ENCODE measurements at places on chromosomes 2 and 18.

GRCh38 chr2:24105816-24106215, 17.3 kb downstream of the PFN4 start:
- DNase-seq: no peak

GRCh38 chr2:58428096-58429013, 187.2 kb upstream of the FANCL start:
- DNase-seq: no peak

GRCh38 chr2:70984576-70985282, 6.3 kb downstream of the ANKRD53 start:
- DNase-seq: peak; percentile 85

- no peak for DNase-seq
These were observed 304.8 kb upstream of the CCDC68 start for GRCh38 chr18:55264108-55264507.

DNA sequence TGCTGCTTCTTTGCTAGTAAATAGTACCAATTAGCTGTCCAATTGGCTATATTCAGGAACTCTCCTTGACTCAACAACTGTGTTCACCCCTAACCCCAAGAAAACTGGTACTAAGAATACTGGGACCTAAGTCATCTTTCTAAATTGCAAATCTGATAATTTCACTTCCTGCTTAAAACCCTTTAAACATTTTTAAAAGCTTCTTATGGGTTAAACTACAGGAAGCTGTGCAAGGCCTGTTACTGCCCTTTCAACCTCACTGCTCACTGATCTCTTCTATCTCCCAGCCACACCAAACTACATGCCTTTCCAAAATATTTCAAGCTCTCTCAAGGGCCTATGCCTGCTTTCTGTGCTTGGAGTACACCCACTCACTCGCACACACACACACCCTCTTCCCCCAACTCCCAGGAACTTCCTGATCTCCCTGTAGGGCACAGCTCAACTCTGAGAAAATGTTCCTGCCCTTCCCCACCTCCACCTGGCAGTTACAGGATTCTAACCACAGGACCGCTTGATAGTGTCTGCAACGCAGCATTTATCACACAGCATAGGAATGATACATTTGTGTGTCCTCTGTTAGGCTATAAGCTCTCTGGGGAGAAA, 6.7 kb downstream of the LMAN1 start:
- no peak for DNase-seq

DNA sequence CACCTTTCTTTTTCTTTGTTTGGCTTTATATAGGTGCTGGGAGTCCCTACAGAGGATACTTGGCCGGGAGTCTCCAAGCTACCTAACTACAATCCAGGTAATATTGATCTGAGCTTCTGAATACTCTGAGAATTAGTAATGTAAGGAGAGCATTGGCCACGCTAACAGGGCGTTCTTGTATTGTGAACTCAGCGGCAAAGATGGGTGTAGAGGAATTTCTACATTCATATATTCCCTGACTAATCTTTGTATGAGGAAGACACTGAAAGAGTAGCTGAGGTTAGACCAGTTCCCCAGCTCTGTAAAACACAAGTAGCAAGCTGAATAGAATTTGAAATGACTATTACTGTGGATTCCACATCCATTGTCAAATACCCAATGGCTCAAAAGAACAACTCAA, 48.5 kb downstream of the CDK15 start:
- DNase-seq: no peak

GRCh38 chr18:55927831-55928230, 339.8 kb upstream of the TCF4 start:
- no peak for DNase-seq

DNA sequence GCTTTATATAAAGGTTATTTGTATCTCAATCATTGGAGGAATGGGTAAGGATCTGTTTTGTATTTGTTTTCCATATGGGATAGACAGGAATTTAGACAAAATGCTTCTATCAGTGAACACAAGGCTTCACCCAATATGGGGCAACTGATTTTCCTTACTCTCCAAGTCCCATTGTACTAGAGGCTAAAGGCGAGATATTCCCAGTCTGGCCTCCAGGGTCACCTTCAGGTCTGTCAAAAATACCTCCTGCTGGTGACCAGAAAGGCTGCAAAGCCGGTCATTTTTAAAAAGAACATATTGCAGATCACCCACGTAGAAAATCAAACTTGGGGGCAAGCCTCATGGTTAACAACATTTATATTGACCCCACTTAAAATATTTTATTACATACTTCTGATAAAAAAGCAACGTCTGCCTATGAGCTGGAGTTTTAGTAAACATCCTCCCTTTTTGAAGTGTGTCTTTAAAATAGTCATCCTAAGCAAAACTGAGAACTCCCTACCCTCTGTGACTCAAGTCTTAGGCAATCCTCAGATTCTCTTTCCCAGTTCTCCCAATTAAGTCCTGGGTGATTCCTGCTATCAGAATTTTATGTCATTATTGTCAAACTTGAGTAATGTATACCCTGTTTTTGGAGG, 276.6 kb downstream of the MREG start:
- no peak for DNase-seq

DNA sequence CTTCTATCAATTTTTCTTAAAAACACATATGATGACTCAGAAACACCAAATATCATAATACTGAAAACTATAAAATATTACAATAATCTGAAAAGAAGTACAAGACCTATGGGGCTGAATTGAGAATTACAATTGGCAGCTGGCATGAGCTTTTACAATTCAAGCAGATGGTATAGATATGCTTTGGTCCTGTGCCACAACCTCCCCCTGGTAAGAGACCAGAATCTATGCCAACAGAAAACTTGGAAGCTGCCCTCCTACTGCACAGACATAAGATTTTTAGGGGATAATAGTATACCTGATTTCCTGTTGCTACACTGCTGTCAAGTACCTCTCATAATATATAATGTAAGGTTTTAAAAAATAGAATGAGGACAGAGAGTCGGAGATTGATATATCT, 46.8 kb upstream of the CDH7 start:
- DNase-seq: no peak

GRCh38 chr2:240211598-240212424, 71.4 kb upstream of the OTOS start:
- DNase-seq: no peak

DNA sequence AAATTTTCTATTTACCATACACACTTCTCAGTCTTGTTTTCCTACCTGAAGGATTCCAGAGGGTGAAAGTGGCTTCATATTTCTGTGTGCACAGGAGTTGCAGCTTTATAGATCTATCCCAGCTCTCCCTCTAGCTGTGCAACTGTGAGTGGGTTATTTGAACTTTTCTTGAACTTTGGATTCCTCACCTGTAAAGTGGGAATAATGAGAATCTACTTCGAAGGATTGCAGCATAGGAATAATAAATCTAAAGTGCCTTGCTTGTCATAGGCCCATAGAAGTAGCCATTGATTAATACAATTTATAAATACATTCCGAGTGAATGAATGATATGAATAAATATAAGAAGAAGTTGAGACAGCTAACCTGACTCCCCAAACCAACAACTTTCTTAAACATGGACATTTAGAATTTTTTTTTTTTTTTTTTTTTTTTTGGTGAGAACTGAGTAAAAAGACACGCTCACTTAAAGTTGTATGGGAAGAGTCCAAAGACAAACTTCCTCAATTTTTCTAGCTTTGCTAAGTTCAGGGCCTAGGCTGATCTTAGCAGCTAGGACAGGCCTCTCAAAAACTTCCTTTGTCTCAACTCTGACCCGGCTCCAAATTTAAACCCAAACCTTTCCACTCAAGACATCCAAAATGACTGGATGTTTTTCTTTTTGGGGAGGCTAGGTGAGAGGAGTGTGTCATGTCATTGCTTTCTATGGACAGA, 203.3 kb upstream of the FBXO11 start:
- no peak for DNase-seq

DNA sequence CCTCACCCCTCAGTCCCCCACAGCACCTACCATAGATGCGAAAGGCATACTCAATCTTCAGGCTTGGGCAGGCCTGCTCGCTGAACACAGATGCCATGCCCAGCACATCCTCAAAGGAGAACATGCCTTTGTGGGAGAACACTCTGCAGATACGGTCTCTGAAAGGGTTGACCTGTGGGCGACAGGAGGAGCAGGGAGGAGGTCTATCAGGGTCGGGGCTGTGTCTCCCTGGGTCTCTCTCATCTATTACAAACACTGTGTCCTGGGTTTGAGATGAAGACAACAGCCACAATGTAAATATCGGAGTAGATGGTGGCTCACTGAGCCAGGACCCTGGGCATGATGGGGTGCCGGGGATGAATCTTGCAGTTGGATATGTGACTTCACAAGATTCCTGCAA, 46.0 kb downstream of the CIB4 start:
- no peak for DNase-seq

DNA sequence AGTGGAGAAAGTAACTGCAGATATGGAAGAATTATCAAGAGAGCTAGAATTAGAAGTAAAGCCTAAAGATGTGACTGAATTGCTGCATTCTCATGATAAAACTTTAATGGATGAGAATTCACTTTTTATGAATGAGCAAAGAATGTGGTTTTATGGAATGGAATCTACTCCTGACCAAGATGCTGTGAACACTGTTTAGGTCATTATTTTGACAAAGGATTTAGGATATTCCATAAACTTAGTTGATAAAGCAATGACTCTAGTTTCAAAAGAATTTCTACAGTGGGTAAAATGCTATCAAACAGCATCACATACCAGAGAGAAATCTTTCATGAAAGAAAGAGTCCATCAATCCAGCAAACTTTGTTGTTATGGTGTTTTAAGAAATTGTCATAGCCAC, 1317.7 kb upstream of the ACVR2A start:
- no peak for DNase-seq

DNA sequence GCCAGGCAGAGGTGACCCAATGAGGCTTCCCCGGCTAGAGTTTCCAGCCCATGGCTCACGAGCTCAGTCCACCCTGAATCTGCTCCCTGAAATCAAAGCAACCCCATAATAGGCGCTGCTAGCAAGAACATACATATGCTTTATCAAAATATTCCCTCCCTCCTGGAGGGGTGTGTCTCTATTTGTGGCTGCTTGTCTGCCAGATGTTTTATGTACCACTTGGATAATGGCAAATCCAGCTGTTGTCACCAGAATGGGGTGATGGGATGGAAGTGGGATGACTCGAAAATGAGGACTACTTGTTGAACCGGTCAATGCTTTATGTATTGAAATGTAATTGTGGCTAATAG, 152.0 kb downstream of the GALNT14 start:
- no peak for DNase-seq

- no peak for DNase-seq
These were observed 12.9 kb upstream of the NFATC1 start for GRCh38 chr18:79382681-79383387.

DNA sequence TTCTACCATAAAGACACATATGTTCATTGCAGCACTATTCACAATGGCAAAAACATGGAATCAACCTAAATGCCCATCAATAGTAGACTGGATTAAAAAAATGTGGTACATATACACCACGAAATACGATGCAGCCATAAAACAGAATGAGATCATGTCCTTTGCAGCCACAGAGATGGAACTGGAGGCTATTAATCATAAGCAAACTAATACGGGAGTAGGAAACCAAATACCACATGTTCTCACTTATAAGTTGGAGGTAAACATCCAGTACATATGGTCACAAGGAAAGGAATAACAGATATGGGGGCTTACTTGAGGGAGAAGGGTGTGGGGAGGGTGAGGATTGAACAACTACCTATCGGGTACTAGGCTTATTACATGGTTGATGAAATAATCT, 7.7 kb downstream of the HMSD start:
- no peak for DNase-seq

GRCh38 chr2:232374356-232374755, 4.2 kb upstream of the ALPP start:
- no peak for DNase-seq

DNA sequence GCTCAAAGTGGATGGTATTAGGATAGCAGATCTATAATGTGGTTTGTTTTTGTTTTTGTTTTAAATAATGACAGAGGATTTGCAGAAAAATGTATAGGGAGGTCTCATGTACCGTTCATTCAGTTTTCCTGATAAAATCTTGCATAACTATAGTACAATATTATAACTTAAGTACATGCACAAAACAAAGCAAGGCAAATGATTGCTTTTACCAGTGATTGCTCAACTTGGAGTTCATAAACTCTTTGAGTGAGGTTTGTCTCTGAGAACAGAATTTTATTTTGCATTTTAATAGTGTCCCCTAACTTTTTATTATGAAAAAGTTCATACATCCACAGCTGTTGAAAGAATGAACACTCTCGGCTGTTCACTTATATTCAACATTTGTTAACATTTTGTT, 96.6 kb downstream of the MAP4K4 start:
- no peak for DNase-seq

GRCh38 chr2:189982780-189983394, 79.6 kb downstream of the MSTN start:
- no peak for DNase-seq

DNA sequence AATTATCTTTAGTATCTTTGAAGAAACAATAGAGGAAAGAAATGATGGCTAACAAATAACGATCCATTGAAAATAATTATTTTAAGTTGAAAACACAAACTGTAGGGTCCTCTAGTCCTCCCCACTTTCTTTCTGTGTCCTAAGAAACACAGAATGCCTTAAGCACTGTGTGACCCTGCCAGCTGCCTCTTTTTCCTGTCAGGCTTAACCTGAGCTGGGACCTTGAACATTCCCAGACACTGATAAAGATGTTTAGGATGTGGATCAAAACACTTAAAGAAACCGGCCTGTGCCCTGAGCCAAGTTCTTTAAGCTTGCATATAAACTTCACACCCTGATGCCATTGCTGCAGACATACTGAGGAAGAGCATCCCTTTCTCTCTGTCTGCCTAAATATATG, 755.4 kb upstream of the VRK2 start:
- DNase-seq: no peak

DNA sequence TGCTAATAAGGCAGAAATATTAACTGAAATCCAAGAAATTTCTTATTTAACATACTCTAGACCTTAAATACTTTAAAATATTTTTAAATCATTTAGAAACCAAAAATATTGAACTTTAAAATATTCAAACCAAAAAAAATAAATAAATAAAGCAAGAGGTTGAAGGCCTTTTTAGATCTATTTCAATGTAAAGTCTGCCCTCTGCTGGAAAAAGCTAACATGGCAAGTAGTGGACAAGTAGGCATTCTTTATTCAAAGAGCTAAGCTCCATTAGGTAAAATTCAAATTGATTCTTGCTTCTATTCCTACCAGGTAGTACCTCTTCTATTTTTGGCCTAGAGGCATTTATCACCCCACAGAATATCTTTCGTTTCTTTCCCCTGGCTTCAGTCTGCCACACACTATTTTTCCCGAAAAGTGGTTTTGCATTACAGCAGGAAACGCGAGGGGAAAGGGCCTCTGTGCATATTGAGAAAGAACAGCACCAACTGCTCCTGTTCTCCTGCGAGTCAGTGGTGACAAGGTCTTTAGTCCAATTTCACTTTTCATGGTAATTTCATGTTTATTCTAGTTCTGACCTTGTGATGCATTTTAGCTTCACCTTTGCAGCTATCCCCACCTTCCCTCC, 20.4 kb downstream of the IFIH1 start:
- DNase-seq: peak; percentile 16

DNA sequence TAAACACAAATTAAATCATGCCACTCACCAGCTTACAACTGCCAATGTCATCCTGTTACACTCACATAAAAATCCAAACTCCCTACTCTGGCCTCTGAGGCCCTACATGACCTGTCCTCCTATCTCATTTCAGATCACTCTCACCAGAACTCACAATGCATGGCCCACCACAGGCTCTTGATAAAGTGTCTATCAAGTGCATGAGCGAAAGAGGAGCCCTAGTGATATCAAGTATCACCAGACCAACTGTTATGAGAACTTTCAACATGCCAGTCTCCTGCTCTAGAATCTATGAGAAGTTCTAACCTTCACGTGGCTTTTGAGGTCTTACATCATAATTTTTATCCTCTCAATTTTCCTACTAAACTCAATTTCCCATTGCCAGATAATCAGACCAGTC, 76.4 kb upstream of the CD226 start:
- no peak for DNase-seq

Measured in activated CD4-positive, alpha-beta T cell treated with anti-CD3 and anti-CD28 coated beads, Interleukin-2, amount 50 U/mL, for 48 hours (primary cell).